ENCODE measurements at places on chromosomes 3 and 15.

- DNase-seq: no peak
- H3K27ac ChIP-seq: no peak overlapping the region
- no peaks in the 10 kb centered on the region for H3K27me3 ChIP-seq
- H3K36me3 ChIP-seq: no peaks in the 10 kb centered on the region
- no peaks in the 10 kb centered on the region for H3K4me1 ChIP-seq
Observed at GRCh38 chr3:65551945-65552344, 486.8 kb downstream of the MAGI1 start.

DNA sequence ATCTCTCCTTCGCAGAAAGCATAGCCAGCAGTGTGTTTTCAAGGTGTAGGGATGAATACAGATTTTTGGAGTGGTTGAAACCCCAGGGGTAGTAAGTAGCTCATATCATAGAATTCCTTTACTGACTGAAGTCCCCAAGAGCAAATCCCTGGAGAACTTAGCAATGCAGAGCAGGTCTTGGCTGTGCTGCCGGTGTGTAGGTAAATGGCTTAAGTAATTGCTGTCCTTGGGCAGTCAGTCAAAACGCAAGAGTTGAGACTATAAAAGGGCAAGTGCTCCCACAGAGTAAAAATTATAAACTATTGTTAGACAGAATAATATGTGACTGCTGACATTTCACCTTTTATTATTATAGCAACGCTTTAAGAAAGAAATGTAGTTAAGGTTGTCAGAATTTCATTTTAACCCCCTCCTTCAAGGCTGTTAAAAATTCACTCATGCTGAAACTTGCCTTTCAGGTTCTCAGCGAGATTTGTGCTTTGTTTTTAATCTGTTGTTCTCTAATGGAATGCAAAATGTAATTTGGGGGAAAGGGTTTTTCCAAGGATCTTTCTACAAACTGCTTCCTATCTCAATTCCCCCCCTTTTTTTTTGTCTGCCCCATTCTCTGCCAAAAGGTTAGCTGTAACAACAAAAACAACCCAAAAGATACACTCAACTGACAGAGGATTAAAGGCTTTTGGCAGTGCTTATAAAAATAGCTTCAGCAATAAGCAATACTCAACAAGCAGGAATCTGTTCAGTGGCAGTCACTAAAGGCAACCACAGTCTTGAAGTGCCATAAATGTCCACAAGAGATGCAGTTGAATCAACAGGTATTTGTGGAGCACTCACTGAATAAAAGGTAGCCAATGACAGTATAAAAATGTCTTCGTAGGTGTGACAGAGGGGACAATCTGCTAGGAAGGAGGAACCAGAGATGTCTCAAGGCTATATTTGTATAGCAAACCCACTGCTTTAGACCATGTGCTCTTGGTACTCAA, 105.3 kb downstream of the THRB start:
- no peaks in the 10 kb centered on the region for H3K27me3 ChIP-seq
- H3K27ac ChIP-seq: no peak overlapping the region
- no peak overlapping the region for H3K4me3 ChIP-seq
- DNase-seq: no peak
- H3K36me3 ChIP-seq: no peaks in the 10 kb centered on the region
- no peaks in the 10 kb centered on the region for H3K4me1 ChIP-seq

DNA sequence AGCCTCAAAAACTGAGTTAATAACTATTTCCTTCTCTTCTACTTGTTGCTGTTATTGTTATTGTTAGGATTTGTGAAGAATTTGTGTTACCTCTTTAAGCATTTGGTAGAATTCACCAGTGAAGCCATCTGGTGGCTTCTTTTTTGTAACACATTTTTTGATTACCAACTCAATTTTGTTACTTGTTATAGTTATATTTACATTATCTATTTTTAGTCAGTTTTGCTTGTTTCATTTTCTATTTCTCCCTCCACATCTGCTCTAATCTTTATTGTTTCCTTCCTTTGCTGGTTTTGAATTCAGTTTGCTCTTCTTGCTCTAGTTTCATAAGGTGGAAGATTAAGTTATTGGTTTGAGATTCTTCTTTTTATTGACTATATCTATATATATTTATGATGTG, 3.7 kb upstream of the SLC9C1 start:
- H3K4me1 ChIP-seq: peaks cover 27% of the 10 kb centered on the region
- peak overlapping the region; percentile 67 for H3K4me3 ChIP-seq
- no peak overlapping the region for H3K27ac ChIP-seq
- H3K36me3 ChIP-seq: no peaks in the 10 kb centered on the region
- no peak for DNase-seq
- no peaks in the 10 kb centered on the region for H3K27me3 ChIP-seq

- no peak for DNase-seq
- no peaks in the 10 kb centered on the region for H3K27me3 ChIP-seq
- no peak overlapping the region for H3K27ac ChIP-seq
- no peaks in the 10 kb centered on the region for H3K4me1 ChIP-seq
- no peak overlapping the region for H3K4me3 ChIP-seq
- no peaks in the 10 kb centered on the region for H3K36me3 ChIP-seq
Observed at GRCh38 chr3:77915336-77915735, 875.4 kb downstream of the ROBO2 start.

DNA sequence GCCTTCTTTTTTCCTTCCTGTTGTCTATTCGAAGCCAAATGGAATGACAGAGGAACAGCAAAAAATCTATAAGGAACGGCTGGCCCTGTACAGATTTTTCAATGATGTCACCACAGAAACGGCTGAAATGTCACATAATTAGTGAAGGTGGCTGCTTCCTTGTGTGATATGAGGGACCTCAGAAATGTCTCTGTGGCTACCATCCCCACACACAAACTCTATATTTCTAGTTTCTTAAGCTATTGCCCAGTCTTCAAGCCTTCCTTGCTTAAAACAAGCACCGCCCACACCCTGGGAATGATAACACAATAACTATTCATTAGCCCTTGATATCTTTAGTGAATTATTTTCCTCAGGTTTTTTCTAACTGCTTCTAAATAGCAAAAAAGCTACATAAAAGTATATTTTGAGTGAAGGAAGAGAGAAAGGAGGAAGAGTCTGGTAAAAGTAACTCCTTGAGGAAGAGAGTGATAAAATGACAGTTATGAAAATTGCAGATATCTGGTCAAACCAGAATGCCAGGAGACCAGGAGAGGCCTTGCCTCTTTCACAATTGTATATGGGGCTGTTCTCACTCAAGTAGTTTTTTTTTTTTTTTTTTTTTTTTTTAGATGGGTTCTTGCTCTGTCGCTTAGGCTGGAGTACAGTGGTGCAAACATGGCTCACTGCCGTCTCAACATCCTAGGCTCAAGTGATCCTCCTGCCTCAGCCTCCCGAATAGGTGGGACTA, 38.7 kb downstream of the FMN1 start:
- DNase-seq: no peak
- peaks cover 16% of the 10 kb centered on the region for H3K27me3 ChIP-seq
- no peaks in the 10 kb centered on the region for H3K36me3 ChIP-seq
- no peak overlapping the region for H3K27ac ChIP-seq

- no peak overlapping the region for H3K4me3 ChIP-seq
- H3K4me1 ChIP-seq: no peaks in the 10 kb centered on the region
- no peak for DNase-seq
- H3K36me3 ChIP-seq: no peaks in the 10 kb centered on the region
- no peak overlapping the region for H3K27ac ChIP-seq
Observed at GRCh38 chr3:20561166-20561565, 375.2 kb upstream of the SGO1 start.

- DNase-seq: no peak
- no peak overlapping the region for H3K27ac ChIP-seq
- no peaks in the 10 kb centered on the region for H3K36me3 ChIP-seq
Observed at GRCh38 chr3:115689928-115690327, 66.6 kb downstream of the GAP43 start.

- H3K4me3 ChIP-seq: peak overlapping the region; percentile 91
- H3K27me3 ChIP-seq: no peaks in the 10 kb centered on the region
- H3K27ac ChIP-seq: no peak overlapping the region
- no peaks in the 10 kb centered on the region for H3K36me3 ChIP-seq
- DNase-seq: peak; percentile 56
Observed at GRCh38 chr3:127590282-127590592, 296 bp downstream of the TPRA1 start.

GRCh38 chr3:189507856-189508255, 123.3 kb upstream of the TP63 start:
- no peak overlapping the region for H3K4me3 ChIP-seq
- H3K36me3 ChIP-seq: peaks cover 3% of the 10 kb centered on the region
- H3K27ac ChIP-seq: no peak overlapping the region
- peaks cover 4% of the 10 kb centered on the region for H3K4me1 ChIP-seq
- H3K27me3 ChIP-seq: peaks cover 11% of the 10 kb centered on the region

- no peak for DNase-seq
- peaks cover 8% of the 10 kb centered on the region for H3K27me3 ChIP-seq
- H3K4me3 ChIP-seq: no peak overlapping the region
- H3K27ac ChIP-seq: no peak overlapping the region
- no peaks in the 10 kb centered on the region for H3K36me3 ChIP-seq
- no peaks in the 10 kb centered on the region for H3K4me1 ChIP-seq
Observed at GRCh38 chr3:66836363-66837152, 161.5 kb upstream of the KBTBD8 start.

GRCh38 chr3:30632065-30632464, 25.7 kb downstream of the TGFBR2 start:
- no peak for DNase-seq
- peaks cover 14% of the 10 kb centered on the region for H3K36me3 ChIP-seq
- H3K4me1 ChIP-seq: peaks cover 96% of the 10 kb centered on the region
- H3K27ac ChIP-seq: peak overlapping the region; percentile 96
- H3K27me3 ChIP-seq: no peaks in the 10 kb centered on the region
- peak overlapping the region; percentile 85 for H3K4me3 ChIP-seq

- H3K27me3 ChIP-seq: peaks cover 39% of the 10 kb centered on the region
- DNase-seq: no peak
- H3K36me3 ChIP-seq: no peaks in the 10 kb centered on the region
- H3K27ac ChIP-seq: no peak overlapping the region
Observed at GRCh38 chr3:10845001-10845761, 29.2 kb downstream of the SLC6A11 start.

- no peak overlapping the region for H3K27ac ChIP-seq
- H3K4me3 ChIP-seq: no peak overlapping the region
- H3K4me1 ChIP-seq: no peaks in the 10 kb centered on the region
- no peak for DNase-seq
Observed at GRCh38 chr15:57195326-57195725, 181.0 kb upstream of the CGNL1 start.

DNA sequence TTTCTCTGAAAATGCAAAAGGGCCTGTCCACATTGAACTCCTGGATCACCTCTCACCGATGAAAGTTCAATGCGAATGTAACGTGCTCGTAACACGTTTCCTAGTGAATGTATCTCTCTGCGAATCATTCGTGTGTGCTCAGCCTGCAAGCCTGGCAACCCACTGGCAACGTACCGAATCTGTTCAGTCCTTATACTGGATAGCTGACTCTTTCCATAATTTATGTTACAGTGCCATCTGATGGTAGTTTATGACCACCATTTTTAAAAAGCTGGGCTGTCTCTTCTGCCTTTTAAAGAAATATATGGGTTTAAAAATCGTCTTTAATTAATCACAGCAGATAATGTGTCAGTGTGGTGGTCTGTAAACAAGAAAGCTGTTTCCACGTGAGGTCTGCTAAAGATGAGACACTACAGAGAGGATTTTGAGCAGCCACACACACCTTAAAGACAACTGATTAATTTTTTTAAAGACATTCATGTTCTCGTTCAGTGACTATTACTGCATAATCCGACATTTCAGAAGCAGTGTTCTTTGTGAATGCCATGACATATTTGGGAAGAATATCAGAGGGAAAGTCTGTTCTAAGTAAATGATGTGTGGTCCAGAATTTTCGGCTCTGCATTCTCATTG, 69.4 kb upstream of the FOXP1 start:
- H3K27me3 ChIP-seq: no peaks in the 10 kb centered on the region
- peak; percentile 19 for DNase-seq
- no peak overlapping the region for H3K4me3 ChIP-seq
- H3K36me3 ChIP-seq: peaks cover 1% of the 10 kb centered on the region
- no peak overlapping the region for H3K27ac ChIP-seq

DNA sequence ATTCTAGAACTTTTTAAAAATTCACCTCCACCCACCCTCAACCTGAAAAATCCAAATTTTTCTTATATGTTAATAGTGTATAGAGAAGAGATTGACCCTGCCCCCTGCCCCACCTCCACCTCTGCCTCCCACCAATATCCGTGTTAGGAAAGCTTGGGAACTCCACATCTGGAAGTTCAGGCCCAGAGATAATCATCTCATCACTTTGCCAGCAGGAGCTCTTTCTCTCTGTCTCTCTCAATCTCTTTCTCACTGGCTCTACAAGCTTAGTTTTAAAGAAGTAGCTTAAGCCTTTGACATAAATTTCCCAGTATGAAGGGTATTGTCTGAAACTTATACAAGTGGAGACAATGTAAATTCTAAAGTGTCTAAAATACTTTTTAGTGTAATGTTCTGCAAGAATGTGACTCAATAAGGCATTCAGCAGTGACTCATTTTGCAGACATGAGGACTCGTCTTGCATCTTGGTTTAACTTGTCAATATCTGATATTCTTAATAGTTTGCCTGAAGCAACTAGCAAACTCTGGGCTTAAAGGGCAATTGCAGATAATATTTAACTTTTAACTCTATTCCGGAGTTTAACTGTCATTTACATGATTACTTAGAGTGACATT, 299.8 kb upstream of the EPHA3 start:
- H3K27me3 ChIP-seq: no peaks in the 10 kb centered on the region
- H3K36me3 ChIP-seq: no peaks in the 10 kb centered on the region
- DNase-seq: no peak
- H3K27ac ChIP-seq: no peak overlapping the region

DNA sequence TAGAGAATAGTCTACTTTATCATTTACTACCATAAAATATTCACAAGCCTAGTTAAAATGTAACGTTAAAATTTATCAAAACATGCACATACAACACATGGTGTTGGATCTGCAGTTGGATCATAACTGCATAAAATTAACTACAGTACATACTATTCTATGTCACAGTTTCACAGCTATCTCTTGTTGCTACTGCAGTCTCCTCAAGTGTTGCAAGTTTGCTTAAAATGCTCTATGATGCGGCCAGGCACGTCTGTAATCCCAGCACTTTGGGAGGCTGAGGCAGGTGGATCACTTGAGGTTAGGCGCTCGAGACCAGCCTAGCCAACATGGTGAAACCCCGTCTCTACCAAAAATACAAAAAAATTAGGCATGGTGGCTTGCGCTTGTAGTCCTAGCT, 10.3 kb downstream of the PPP1R2 start:
- peaks cover 69% of the 10 kb centered on the region for H3K4me1 ChIP-seq
- no peak for DNase-seq
- no peaks in the 10 kb centered on the region for H3K27me3 ChIP-seq
- peak overlapping the region; percentile 15 for H3K4me3 ChIP-seq
- peak overlapping the region; percentile 85 for H3K27ac ChIP-seq

GRCh38 chr3:4907643-4908432, 71.4 kb upstream of the BHLHE40 start:
- peak overlapping the region; percentile 94 for H3K4me3 ChIP-seq
- peaks cover 80% of the 10 kb centered on the region for H3K4me1 ChIP-seq
- H3K27me3 ChIP-seq: no peaks in the 10 kb centered on the region
- DNase-seq: no peak
- H3K27ac ChIP-seq: peak overlapping the region; percentile 99

- H3K27me3 ChIP-seq: no peaks in the 10 kb centered on the region
- peak overlapping the region; percentile 99 for H3K27ac ChIP-seq
- H3K4me3 ChIP-seq: no peak overlapping the region
- no peak for DNase-seq
- peaks cover 20% of the 10 kb centered on the region for H3K36me3 ChIP-seq
Observed at GRCh38 chr3:105867712-105868430, 941 bp downstream of the CBLB start.
